Pons (tissue), 1 donor: ENCODE measurements at places on chromosomes 4 and X.

- DNase-seq: no peak
Measured at GRCh38 chrX:107726816-107727534, 48.6 kb downstream of the TSC22D3 start.

GRCh38 chr4:26322346-26322745 is 1.5 kb downstream of the RBPJ start:
- DNase-seq: no peak

DNA sequence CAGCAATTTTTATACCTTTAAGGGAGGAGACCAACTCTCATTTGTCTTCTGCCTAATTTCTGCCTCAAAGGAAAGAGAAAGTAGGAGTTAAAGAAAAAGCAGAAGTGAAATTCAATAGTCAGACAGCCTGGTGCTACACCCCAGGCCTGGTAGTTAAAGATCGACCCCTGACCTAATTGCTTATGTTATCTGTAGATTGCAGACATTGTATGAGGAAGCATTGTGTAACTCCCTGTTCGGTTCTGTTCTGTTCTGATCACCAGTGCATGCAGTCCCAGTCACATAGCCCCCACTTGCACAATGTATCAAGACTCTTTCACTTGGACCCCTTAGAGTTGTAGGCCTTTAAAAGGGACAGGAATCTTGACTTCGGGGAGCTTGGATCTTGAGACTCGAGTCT is 335.9 kb upstream of the AR start:
- no peak for DNase-seq

- no peak for DNase-seq
Measured at GRCh38 chr4:84895283-84895682, 71.2 kb downstream of the WDFY3 start.

- DNase-seq: no peak
Measured at GRCh38 chrX:19960913-19961312, 29.9 kb downstream of the BCLAF3 start.

DNA sequence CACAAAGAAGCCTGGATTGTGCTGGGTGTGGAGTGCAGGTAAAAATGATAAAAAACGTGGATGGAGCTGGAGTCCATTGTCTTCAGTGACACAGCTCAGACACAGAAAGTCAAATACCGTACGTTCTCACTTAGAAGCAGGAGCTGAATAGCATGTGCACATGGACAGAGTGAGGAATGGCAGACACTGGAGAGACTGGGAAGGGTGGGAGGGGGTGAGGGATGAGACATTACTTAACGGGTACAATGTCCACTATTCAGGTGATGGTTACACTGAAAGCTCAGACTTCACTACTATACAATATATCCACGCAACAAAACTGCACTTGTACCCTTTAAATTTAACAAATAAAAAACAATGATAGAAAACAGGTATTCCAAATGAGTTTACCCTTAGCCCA is 18.1 kb upstream of the IRAK1 start:
- no peak for DNase-seq

- no peak for DNase-seq
Measured at GRCh38 chrX:138229718-138230117, 481.8 kb downstream of the FGF13 start.

GRCh38 chrX:68304602-68305001 is 128.7 kb downstream of the OPHN1 start:
- no peak for DNase-seq

- no peak for DNase-seq
Measured at GRCh38 chr4:143405075-143405730, 68.5 kb downstream of the GAB1 start.

GRCh38 chr4:141467225-141467624 is 169.2 kb upstream of the IL15 start:
- DNase-seq: no peak

GRCh38 chr4:110654254-110654635 is 31.4 kb upstream of the PITX2 start:
- no peak for DNase-seq

GRCh38 chr4:167105857-167106256 is 128.4 kb downstream of the SPOCK3 start:
- no peak for DNase-seq

DNA sequence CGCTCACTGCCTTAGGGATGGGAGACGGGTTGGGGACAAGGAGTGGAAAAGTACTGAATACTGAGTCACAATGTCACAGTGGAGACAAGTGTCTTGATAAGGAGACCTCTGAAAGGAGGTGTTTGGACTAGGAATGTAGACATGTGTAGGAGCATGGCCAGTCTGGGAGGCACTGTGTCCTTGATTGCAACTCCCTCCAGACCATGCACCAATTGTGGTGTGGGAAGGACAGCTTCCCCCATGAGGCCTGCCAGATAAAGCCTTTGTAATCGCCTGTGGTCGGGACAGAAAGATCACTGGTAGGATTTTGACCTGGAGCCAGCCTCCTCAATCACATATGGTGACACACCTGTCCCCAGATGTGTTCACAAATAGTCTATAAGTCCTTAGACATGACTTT is 64.1 kb downstream of the USP38 start:
- no peak for DNase-seq

DNA sequence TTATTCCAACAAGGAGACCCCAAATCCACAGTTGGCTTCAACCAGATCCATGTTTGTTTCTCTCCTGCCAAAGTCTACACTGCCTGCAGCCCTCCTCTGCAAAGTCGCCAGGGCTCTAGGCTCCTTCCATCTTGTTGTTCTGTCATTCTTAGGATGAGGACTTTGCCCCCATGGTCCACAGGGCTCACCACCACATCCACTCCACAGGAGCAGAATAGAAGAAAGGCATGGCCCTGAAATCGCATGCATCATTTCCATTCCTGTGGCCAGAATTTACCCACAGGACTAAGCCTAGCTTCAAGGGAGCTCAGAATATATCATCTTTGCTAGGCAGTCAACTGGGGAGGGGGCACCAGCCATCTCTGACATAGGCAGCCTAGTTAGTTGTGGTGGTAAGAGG is 254.7 kb downstream of the FBXW7 start:
- no peak for DNase-seq

DNA sequence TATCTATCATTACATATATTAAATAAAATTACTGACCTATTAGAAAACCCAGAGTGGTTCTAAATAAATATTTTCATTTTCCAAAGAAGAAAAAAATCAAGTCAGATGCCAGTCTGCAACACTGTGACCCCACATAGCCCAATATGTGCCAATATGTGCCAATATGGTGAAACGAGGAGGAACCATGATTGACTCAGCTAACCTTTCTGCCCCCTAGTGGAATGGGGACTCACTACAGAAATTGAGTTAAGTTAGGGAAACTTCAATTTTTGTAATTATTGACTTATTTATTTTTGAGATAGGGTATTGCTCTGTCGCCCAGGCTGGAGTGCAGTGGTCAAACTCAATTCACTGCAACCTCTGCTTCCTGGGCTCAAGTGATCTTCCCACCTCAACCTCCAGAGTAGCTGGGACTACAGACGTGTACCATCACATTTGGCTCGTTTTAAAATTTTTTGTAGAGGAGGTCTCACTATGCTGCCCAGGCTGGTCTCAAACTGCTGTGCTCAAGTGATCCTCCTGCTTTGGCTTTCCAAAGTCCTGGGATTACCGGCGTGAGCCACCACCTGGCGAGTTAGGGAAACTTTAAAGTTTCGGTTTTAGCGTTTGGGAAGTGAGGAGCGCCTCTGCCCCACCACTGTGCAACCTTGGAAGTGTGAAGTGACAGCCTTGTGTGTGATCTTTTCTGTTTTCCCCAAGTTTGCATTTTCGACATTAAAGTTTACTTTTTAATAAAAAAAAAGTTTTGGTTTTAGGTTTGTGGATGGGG is 116.8 kb upstream of the SHISA3 start:
- no peak for DNase-seq

DNA sequence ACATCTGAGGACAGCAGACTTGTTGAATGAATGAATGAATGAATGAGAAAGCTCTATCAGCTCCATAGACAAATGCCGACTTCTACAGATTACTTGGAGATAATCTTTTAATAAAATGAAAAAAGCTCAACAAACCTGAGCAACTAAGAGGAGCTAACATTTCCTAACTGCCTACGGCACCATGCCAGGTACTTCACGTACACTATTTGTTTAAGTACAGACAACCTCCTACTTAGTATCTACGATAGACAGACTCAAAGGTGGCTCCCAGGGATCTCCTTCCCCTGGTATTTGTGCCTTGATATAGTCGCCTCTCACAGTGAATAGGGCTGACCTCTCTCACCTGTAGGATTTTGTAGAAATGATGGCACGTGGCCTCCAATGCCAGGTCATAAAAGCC is 412.2 kb upstream of the FAT1 start:
- DNase-seq: no peak

DNA sequence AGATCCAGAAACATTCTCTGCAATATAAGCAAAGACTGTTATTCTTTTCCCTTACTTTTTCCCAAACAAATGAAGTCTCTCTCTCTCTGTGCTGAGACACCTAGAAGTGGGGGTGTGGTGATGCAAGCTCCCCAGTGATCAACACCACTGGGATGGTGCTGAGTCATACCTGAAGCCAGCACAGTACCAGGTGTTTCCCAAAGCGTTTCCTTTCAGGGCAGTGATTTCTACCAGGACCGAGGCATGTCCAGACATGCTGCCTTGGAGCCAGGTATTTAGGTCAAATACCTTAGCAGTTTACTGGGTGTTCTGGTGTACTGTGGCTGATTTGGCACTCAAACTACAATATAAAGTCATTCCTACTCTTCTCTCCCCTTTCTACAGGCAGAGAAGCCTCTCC is 726.5 kb downstream of the FAM133A start:
- DNase-seq: no peak

DNA sequence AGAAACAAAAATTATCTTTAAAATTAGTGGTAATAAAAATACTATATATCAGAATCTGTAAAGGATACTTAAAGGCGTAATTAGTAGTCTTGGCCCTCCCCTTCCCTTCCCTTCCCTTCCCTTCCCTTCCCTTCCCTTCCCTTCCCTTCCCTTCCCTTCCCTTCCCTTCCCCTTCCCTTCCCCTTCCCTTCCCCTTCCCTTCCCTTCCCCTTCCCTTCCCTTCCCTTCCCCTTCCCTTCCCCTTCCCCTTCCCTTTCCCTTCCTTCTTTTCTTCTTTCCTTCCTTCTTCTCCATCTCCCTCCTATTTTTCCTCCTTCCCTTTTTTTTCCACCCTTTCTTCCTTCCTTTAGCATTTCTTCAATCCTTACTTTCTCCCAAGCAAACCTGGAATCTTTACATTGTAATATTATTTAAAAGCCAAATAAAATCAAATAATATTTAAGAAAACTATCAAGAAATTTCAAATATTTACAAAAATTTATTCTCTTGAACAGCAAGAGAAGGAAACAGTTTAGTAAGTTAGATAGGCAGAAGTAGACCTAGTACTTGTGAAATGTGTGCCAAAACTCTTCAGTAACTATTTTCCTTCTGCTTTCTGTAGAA is 379.8 kb upstream of the ATOH1 start:
- DNase-seq: no peak

- DNase-seq: no peak
Measured at GRCh38 chr4:88002786-88003185, 4.6 kb upstream of the PKD2 start.

- no peak for DNase-seq
Measured at GRCh38 chrX:16528620-16529019, 121.3 kb upstream of the S100G start.

GRCh38 chrX:68647156-68647957 is at the start of gene STARD8:
Gene STARD8 (plus strand): TSS chrX:68647666. CDS start chrX:68647883, 217 bp downstream.
- DNase-seq: no peak

- no peak for DNase-seq
Measured at GRCh38 chrX:46673620-46674359, 85.1 kb downstream of the SLC9A7 start.

- no peak for DNase-seq
Measured at GRCh38 chr4:111945014-111945413, 200.2 kb upstream of the FAM241A start.

- peak; percentile 57 for DNase-seq
Measured at GRCh38 chr4:40630335-40631021, 814 bp upstream of the RBM47 start.

- no peak for DNase-seq
Measured at GRCh38 chr4:48483006-48483776, at the start of gene SLC10A4. Gene SLC10A4 (plus strand): TSS chr4:48483343. CDS start chr4:48483562, 219 bp downstream.
